ENCODE measurements at places on chromosomes 16 and 17.
A peak's percentile ranks its signal among the peaks of the same experiment; 100 is the strongest.

DNA sequence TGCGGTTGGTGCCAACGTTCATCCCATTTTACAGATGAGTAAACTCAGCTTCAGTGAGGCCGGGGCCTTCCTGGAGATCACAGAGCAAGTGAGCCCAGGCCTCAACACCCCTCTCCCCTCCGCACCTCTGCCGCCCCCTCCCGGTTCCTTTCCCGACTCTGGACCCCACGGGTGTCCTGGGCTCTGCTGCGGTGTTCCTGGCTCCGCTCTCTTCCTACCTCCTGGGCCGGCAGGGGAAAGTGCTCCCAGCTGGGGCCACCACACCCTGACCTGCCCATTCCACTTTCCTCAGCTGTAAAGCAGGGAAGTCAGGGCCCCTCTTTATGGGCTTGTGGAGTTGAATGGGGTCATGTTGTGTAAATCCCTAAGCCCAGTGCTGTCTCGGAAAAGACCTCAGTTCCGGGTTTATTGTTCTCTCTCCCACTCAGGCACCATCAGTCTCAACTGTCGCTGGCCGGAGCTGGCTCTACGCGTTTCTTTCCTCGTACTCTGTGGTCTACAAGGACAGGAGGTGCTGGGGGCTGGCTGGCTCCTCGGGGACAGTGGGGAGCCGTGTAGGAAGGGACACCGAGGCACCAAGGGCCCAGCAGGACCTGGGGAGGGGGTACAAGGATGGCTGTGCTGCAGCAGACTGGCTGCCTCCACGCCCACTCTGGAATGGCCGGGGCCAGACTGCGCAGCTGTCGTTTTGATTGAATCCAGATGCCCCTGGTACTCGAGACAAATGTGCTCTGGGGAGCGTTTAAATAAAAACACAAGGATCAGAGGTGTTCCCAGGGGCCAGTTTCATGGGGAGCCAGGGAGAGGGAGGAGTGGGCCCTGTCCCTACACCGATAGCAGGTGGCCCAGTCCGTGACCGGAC lies 21.7 kb upstream of the ACSF3 start:
- DNase-seq: peak; percentile 79

- peak; percentile 74 for DNase-seq
Observed at GRCh38 chr17:41800601-41801373, 11.0 kb downstream of the P3H4 start.

GRCh38 chr17:5883775-5884665 lies 186.2 kb upstream of the WSCD1 start:
- DNase-seq: no peak

- DNase-seq: peak; percentile 82
Observed at GRCh38 chr17:50681263-50682200, 26.2 kb downstream of the ANKRD40 start.

DNA sequence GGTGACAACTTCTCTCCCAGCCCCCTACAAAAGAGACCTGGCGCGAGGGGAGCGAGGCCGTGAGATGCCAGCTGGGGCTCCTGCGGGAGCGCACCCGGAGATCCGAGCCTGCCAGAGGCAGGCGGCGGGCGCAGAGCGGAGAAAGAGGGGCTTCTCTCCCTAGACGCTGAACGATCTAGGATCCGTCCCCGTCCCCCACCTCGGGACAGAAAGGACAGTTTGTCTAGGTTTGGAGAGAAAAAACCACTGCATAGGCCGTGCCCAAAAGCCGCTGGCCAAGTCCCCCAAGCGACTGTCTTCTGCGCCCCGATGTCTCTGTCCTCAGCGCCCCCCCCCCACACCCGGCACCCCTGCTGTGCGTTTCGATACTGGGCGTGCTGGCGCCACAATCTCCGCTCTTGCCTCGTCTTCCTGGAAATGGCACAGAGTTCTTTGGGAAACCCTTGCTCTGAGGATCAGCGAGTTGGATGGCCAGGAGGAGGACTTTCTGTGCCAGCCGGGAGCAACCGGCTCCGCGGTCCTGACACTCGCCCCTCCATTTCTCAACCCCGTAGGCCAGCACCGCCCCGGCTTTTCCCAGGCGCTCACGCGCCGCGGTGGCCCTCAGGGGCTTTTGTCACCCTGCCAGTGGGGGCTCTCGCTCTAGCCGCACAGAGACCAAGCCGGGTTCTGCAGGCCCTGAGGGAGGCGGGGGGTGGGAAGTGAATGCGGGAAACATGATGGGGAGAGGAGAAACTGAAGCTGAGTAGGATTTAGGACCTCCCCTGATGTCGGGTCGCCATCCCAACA lies 1.0 kb downstream of the SSTR2 start:
- no peak for DNase-seq

GRCh38 chr17:9594065-9594464 lies 17.6 kb downstream of the CFAP52 start:
- DNase-seq: no peak

Measured in sigmoid colon (tissue), 7 donors.